IMR-90 (cell line): ENCODE measurements at places on chromosomes 5 and 9. TPM values are rescaled to one million over a fixed set of nuclear protein-coding genes. Genes with fewer than 3 reads are reported as not detected.

DNA sequence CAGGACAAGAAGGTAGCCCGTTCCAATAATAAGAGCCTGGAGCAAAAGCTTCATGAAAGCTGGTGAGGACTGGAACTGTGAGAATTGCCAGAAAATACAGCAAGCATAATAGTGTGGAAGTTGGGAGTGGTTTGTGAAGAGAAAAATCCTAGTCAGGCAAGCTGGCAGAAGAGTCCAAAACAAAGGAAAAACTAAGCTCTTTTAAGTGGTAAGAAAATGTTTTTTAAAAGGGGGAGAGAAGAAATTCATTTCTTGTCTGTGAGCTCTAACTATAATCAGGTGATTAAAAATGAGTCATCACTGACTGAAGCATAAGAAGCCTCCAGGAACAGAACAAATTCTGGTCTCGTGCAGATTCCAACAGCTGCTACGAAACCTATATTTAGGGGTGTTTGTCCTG lies 102.6 kb downstream of the CAAP1 start:
- DNase-seq = peak; percentile 1

AHRR gene
- total RNA-seq = 15.6 and 16.7 TPM in 2 replicates

DNA sequence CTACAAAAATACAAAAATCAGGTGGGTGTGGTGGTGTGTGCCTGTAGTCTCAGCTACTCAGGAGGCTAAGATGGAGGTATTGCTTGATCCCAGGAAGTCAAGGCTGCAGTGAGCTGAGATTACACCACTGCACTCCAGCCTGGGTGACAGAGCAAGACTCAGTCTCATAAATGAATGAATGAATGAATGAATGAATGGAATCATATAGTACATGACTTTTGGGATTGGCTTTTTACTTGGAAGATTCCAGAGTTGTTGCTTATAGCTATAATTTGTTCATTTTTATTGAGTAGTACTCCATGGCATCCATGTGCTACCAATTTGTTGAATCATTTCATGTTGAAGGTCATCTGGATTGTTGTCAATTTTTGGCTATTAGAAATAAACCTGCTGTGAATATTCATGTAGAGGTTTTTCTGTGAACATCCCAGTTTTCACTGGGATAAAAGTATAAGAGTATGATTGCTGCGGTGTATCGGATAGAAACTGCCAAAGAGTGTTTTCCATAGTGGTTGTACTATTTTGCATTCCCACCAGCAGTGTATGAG lies 19.9 kb downstream of the ERBIN start:
- peak; percentile 49 for DNase-seq

GRCh38 chr5:39376293-39376714 lies 12.0 kb upstream of the C9 start:
- DNase-seq = peak; percentile 48

FGF10 gene
- total RNA-seq = not detected in 2 replicates

DNA sequence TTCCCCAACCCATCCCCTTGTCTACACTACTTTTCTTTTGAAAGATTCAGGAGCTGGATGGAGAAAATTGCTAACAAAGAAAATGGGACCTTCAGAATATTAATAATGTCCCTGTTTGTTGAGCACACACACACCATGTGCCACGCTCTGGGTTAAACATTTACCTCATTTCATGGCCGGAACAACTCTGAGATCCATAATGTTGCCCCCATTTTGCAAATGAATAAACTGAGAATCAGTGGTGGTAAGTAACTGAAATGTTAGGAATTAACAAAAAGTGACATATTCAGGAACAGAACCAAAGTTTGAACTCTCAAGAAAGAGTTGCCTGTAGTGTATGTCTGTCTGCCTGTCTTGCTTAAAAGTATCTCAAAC lies 51.4 kb upstream of the SMAD5 start:
- DNase-seq = no peak

SPINK4 gene
- not detected in 2 replicates for total RNA-seq

DDX4 gene
- total RNA-seq = not detected in 2 replicates

- no peak for DNase-seq
Measured at GRCh38 chr9:68551191-68551590, 10.5 kb upstream of the TMEM252 start.

DNA sequence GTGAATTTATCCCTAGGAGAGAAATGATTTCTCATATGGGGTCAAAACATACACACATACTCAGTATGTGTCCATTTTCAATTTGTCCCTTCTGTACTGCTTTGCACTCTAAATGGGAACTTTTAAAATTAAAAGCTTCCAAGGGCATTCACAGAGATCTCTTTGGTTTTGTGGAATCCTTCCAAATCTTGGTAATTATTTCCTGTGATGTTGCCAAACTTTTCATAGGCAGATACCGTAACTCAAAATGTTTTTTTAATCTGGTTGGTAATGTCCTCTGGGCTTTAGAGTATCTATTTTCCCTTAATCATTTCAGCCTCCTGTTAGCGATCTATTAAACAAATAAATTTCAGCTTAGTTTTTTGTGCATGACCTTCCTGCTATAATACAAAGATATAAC lies 282.4 kb downstream of the ARHGEF28 start:
- no peak for DNase-seq

- DNase-seq = no peak
Measured at GRCh38 chr5:34580983-34581382, 75.1 kb upstream of the RAI14 start.

DNA sequence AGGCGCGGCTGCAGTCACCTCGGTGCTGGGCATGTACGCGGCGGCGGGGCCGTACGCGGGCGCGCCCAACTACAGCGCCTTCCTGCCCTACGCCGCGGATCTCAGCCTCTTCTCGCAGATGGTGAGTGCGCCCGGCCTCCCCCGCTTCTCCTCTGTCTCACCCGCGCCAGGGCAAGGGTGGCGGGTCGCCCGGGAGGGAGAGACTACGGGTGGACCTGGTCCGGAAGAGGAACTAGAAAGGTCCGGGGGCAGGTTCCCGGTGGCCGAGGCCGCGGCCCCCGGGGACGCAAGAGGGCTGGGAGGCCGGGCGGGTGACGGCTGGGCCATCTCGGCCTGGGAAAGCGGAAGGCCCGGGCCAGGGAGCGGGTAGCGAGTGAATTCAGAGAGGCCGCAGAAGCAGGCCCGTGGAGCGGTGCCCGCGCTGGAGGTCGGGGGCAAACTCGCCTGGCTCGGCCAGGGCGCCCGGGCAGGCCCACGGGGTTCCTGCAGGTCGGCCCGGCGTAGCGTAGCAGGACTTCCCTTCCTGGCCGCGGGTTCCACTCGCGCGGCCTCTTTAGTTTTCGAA lies 711 bp downstream of the IRX1 start:
- DNase-seq = no peak

- DNase-seq = peak; percentile 36
Measured at GRCh38 chr5:65364907-65365306, 116.8 kb downstream of the ADAMTS6 start.

DNA sequence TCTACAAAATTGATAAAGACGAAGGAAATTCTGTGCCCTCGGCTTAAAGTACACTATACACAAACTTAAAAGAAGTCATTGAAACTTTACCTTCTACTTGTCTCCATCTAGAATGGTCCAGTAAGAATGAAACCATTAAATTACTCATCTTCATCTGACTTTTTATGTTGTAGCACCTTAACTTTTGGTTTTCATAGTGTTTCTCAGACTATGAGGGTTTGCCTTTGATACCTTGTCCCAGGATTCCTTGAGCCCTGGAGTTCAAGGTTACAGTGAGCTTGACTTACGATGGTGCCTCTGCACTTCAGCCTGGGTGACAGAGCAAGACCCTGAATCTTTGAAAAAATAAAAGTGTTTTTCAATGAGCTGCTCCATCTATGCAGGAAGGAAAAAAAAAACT lies 132.2 kb downstream of the CDC42SE2 start:
- DNase-seq = no peak
